ENCODE measurements at places on chromosomes 6 and 20.

DNA sequence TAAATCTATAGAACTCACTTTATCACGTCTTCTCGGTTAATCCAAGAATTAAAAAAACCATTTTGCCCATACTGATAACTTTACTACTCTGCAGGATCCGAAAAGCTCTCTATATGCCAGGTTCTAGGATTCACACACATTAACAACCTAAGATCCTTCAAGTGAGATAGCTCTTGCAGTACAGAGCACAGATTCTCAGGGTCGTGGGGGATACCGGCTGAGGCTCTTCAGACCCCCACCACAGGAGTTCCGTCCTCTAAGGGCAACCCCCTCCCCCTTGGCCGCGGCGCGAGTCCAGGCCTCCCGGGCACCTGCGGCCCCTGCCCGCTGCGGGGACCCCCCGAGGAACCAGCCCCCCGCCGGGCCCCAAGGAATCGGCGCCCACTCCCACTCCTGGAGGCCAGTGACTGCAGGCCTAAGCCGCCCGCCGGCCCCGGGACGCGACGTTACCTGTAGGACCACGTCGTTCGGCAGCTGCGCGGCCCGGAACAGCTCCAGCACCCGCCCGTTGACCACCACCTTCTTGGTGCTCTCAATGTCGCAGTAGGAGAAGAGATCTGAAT lies 892 bp downstream of the REPS1 start:
- DNase-seq, result no peak

DNA sequence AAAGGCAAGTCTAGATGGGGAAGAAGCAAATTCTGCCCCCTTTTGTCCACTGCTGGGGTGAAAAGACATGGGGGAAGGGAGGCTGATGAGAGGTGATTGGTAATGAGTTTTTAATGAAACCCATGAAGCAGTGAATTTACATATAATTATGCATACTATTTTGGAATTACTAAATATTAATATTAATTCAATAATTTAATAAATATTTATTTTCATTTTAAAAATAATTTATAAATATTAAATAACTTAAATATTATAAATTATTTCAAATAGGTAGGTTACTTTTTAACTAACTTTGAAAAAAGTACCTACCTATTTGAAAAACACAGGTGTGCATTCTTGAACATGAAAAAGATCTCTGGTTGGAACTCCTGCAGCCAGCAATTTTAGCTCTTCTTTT lies 138.1 kb upstream of the GPR6 start:
- no peak for DNase-seq

GRCh38 chr6:100084991-100085364 lies 91.0 kb upstream of the MCHR2 start:
- no peak for DNase-seq

DNA sequence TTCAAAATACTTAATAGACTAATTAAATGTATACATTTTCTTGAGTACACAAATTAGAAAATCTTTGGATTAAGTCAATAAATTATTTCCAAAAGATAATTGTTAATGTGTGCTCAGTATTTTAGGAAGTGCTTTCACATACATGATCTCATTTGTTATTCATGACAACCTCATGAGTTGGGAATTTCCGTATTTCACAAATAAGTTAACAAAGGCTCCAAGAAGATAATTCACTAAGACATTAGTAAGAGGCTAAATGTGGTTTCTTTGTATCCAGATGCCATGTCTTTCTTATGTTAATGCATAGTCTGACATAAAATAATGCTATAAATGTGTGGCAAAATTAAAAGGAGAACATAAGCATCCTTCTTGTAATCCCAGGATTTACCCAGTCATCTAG lies 79.5 kb upstream of the TCF21 start:
- DNase-seq, result no peak

GRCh38 chr6:148193063-148193680 lies 149.5 kb upstream of the SASH1 start:
- DNase-seq, result no peak

DNA sequence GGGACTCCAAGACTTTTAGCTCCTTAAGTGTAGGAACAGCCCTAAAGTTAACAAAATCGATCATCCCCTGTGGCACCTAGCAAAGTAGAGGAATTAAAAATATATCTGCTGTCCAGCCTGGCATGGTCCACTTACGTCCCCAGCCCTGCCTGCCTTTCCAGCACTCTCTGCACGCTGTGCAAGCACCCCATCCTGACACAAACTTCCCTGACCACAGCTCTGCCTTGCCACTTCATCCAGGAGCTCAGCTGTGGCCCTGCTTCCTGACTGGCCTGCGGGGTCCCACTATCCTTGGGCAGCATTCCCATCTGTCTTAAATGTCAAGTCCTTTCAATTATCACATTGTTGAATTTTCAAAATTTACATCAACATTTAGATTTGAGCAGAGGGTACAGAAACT lies 39.0 kb downstream of the BLOC1S5 start:
- no peak for DNase-seq

GRCh38 chr6:14274546-14275492 lies 157.2 kb downstream of the CD83 start:
- no peak for DNase-seq

DNA sequence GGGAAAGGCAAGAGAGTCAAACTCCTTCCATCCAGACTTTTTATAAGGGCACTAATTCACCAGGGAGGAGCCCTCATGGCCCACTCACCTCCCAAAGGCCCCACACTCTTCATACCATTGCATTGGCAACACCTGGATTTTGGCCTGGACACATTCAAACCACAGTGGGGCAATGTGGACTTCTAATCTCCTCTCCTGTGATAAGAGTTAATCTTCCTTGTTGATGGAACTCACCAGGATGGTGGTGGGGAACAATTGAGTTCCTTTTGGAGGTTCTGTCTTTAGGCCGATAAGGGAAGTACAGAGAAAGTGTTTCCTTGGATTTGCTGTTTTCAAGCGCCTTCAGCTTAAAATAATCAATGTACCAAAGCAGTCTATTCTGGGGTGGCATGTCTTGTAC lies 268.7 kb downstream of the CD83 start:
- DNase-seq, result no peak

DNA sequence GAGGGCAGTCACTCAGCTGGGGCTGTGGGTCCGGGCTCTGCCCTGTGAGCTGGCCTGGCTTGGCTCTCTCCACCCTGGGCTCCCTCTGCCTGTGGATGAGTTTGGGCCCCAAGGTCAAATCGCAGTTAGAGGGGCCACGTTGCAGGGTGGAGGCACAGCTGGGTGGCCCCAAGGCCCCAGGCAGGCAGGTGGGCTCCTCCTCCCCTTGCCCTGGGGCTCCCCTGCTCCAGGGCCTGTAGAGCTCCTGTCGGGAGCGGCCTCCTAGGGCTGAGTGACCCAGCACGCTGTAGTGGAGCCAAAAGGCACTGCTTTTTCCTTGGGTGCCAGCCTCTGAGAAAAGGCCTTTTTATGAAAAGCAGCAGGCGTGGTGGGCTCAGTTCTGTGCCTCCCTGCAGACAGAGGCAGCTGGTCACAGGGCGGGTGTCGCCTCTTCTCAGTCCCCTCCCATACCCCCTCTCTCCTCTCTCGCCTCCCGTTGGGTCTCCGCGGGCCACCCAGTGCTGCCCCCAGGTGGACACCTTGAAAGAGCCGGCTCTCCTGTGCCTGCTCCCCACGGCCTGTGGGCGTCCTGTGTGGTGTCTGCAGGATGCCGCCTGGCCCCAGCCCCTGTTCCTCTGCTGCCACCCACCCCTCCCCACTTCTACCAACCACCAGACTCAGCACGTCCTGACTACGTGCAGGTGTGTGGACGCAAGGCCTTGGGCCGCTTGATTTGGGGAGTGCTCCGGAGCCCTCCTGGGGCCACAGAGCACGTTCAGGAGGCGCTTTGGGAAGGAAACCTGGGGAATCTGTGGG lies 13.2 kb downstream of the SS18L1 start:
- peak; percentile 38 for DNase-seq

DNA sequence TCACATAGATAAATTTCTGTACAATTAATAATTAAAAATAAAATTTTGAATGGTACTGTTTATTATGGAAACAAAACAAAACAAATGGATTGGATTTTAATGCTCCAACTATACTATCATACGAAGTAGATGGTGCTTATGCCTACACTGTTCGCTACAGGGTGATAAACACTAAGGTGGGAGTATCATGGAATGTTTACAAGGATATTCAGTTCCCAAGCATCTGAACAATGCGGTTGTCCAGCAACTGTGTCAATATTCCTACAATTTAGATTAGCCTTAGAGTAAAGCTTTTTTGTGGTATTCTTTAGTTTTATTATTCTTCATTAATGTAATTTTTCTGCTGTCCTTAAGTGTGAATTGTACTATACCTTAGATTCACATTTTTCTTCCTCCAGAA lies 105.1 kb downstream of the MMS22L start:
- no peak for DNase-seq

DNA sequence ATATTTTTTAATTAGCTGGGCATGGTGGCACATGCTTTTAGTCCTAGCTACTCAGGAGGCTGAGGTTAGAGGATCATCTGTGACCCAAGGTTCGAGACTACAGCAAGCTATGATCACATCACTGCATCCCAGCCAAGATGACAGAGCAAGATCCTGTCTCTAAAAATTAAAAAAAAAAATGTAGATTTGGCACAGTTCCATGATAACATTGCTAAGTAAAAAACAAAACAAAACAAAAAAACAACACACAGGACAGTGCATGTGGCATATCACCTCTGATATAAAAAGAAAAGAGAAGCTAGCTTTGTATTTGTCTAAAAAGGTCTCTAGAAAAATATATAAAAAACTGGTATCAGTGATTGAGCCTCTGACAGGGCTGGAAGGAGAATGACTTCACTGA lies 24.6 kb downstream of the RNF24 start:
- no peak for DNase-seq

GRCh38 chr6:156306531-156306930 lies 470.6 kb upstream of the ARID1B start:
- DNase-seq, result no peak

- DNase-seq, result no peak
These were observed 45.8 kb upstream of the PAK5 start for GRCh38 chr20:9884666-9885065.

- no peak for DNase-seq
These were observed 22.4 kb upstream of the SNX9 start for GRCh38 chr6:157800420-157801237.

- no peak for DNase-seq
These were observed 59.2 kb downstream of the ZDHHC14 start for GRCh38 chr6:157440171-157440570.

DNA sequence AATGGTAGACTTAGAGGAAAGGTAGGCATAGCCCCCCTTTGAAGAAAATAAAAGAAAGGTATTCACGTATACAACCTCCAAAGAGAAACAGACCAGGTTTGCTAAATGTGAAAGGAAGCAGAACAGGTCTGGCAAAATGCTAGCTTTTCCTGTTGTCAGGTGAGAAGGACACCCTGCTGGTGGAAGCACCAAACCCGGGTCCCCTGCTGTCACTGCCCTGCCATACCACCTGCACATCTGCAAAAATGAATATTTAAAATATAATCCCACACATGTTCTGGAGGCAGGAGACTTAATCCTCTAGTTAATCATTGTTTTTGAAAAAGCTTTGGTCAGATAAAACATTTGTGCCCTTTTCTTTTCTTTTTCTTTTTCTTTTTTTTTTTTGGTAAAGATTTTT lies 48.9 kb upstream of the OLIG3 start:
- DNase-seq, result no peak

- no peak for DNase-seq
These were observed 49.3 kb downstream of the GFOD1 start for GRCh38 chr6:13438126-13438525.

DNA sequence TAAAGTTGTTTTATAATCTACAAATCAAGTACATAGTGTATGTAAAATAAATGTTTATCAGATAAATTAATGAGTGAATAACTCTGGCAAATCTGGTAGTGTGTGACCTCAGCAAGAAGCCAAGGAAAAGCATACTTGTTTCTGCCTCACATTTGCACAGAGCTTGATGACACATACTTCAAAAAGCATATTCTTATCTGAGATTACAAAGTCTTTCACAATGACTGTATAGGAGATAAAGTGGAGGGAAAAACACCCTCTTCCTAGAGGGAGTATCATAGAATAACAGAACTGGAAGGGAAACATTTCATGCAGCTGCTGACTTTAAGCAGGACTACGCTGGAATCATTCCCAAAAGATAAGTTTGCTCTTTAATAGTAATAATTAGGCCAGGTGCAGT lies 28.1 kb upstream of the AKAP7 start:
- DNase-seq, result no peak

DNA sequence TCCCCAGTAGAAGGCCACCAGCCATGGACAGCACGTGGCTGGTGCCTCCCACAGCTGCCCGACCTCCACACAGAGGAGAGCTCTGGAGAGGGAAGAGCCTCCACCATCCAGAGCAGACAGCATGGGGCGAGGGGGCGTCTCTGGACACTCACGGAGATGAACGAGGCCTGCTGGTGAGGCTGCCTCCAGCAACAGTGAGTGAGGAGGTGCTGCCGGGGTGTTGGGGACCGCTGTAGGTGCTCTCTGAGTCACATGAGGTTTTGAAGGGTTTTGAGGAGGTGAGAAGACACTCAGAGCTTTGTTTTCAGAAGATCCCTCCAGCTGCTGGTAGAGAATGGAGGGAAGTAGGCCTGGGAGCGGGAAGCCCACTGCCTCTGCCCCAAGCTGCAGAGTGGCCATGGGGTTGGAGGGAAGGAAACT lies 65.6 kb downstream of the THBS2 start:
- DNase-seq, result no peak

Measured in H4 (cell line).